Lower lobe of right lung (tissue), 2 donors: ENCODE measurements at places on chromosomes 5 and 9. TPM values are rescaled to one million over a fixed set of nuclear protein-coding genes. Genes with fewer than 3 reads are reported as not detected.

- no peaks in the 10 kb centered on the region for H3K36me3 ChIP-seq
- H3K27ac ChIP-seq = peak within 1 kb of the TSS; percentile 93
- peak; percentile 91 for DNase-seq
- peak within 1 kb of the TSS; percentile 97 for H3K4me3 ChIP-seq
Measured at GRCh38 chr9:136686794-136687711, at the start of gene AGPAT2. Gene AGPAT2 (minus strand): TSS chr9:136687457. CDS start chr9:136687357, 100 bp downstream.

GRCh38 chr5:132265336-132266030, 8.0 kb downstream of the PDLIM4 start:
- H3K4me1 ChIP-seq = peaks cover 32% of the 10 kb centered on the region
- H3K4me3 ChIP-seq = no peak overlapping the region
- DNase-seq = no peak
- no peaks in the 10 kb centered on the region for H3K36me3 ChIP-seq
- H3K27me3 ChIP-seq = no peaks in the 10 kb centered on the region

GRCh38 chr5:56327809-56328208, 94.7 kb upstream of the ANKRD55 start:
- no peak for DNase-seq
- H3K27ac ChIP-seq = no peak overlapping the region
- no peak overlapping the region for H3K4me3 ChIP-seq
- H3K27me3 ChIP-seq = no peaks in the 10 kb centered on the region

DNA sequence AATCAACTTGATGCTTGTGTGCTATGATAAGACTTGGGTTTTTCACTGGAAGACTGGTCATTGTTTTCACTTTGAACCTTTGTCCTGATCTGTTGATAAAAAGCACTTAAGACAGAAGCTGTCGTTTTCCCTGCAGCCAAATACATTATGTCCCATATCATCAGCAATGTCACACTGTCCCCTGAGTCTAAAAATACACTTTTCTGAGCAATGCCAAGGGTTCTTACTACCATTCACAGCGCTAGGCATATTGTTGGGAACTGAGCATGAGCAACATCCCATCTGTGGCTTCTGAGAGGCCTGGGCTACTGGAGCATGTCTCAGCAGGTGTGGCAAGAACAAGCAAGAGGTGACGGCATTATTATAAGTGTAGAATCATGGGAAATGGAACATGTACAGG, 81.8 kb downstream of the SEMA6A start:
- no peaks in the 10 kb centered on the region for H3K27me3 ChIP-seq
- peaks cover 5% of the 10 kb centered on the region for H3K4me1 ChIP-seq
- no peak overlapping the region for H3K4me3 ChIP-seq
- no peak overlapping the region for H3K27ac ChIP-seq
- DNase-seq = no peak

DNA sequence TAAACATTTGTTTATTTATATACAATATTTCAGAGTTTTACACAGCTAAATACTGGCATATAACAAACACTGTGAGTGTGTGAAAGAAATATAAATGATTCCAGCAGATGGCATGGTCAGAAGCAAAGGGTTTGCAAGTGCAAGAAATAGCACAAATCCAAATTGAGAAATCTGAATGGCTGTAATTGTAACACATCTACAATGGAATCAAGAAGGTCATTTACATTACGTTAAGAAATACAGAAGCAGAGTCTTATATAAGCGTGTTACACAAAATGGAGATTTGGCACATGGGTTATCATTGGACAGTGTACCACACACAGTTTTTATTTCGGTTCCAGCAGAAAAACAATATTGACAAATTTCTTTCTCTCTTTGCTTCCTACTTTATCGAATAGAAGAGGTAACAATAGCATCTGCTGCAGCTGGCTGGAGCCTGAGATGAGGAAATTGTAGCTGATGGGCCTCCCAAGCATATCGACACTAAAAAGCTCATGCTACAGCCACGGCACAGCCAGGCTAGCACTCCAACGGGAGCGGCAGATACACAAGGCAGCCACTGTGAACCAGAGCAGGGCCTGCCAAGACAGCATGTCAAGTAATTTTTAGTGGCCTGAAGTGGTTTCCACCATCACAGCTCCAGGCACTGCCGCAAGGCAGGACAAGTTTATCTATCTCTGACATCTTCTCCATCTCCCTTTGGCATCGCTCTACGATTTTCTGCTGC, 564.6 kb upstream of the DMAC1 start:
- H3K36me3 ChIP-seq = no peaks in the 10 kb centered on the region
- H3K27me3 ChIP-seq = no peaks in the 10 kb centered on the region
- no peak overlapping the region for H3K4me3 ChIP-seq
- no peak for DNase-seq
- no peak overlapping the region for H3K27ac ChIP-seq

DNA sequence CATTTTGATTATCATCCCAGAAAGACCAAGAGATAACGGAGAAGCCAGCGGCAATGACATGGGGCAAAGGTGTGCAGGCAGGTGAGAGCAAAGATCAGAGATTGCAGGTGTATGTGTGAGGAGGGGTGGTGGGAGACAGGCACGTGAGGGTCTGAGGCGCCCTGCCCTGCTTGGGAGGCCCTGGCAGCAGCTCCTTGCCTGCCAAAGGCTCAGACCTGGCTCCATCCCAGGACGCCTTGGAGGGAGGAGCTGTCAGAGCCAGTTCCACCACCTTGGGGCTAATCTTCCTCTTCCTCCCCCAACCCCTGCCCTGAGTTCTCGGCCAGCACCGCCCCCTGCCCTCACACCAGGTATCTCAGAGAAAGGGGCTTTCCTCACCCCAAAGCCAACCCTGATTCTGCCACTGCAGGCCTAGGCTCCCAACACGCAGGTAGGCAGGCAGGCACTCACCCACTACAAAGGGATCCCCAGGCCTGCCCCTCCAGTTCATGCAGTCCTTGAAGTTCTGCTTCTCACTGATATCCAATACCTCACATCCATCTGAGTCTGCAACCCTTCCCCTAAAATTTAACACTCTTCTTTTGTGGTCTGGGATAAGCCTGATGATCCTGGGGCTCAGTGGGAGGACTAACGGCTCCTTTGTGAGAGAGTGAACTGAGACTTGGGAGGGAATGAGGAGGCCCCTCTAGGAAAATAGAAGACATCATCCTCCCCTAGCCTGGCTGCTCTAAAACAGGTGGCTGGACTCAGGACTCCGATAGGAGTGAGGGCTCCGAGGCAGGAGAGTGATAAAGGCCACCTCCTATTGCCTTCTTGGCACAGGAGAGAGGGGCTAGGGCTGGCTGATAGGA, 1.8 kb downstream of the AQP3 start:
- H3K36me3 ChIP-seq = peaks cover 24% of the 10 kb centered on the region
- peak overlapping the region; percentile 69 for H3K4me3 ChIP-seq
- peaks cover 51% of the 10 kb centered on the region for H3K4me1 ChIP-seq

DNA sequence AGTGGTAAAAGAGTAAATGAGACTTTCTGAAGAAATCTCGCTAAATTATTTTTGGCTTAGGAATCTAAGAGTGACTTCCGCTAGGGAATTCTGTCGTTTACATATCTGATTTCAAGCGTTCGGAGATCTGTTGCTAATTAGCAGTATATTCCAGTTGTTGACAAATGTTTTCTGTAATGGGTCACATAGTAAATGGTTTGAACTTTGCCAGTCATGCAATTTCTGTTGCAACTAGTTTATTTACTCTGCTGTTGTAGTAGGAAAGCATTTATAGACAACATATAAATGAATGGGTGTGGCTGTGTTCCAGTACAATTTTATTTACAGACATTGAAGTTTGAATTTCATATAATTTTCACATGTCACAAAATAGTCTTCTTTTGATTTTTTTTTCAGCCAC, 57.4 kb upstream of the JAK2 start:
- no peak for DNase-seq
- no peaks in the 10 kb centered on the region for H3K36me3 ChIP-seq
- H3K4me1 ChIP-seq = peaks cover 12% of the 10 kb centered on the region
- no peak overlapping the region for H3K4me3 ChIP-seq

DNA sequence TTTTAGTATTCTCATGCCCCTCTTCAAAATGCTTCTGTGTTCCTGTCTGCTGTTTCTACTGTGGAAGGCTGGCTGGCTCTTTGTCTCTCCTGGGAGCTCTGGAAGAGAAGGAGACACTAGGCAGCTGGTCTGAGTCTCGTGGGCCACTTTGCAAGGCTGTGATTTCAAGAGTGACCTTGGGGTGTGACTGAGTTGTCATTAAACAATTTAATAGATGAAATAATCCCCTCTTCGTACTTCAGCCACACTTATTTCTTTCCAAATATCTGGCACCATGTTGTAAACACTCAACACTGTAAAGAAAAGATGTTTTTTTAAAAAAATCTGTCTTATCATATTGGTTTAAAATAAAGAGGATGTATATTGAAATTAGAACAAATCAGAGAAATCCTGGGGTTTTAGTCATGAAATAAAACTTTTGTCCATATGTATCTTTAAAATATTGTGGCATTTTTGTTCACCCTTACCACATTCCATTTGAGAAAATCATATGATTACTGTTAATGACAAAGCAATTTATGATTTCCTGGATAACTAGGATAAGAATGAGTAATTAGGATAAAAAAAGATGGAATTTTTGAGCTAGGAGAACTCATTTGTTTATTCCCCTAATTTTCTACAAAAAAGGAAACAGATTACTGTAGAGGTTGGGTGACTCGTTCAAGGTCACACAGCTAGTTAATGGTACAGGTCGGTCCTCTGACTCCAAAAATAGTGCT, 200.8 kb downstream of the MAT2B start:
- H3K36me3 ChIP-seq = no peaks in the 10 kb centered on the region
- H3K27me3 ChIP-seq = no peaks in the 10 kb centered on the region
- H3K4me3 ChIP-seq = no peak overlapping the region
- no peak overlapping the region for H3K27ac ChIP-seq
- H3K4me1 ChIP-seq = no peaks in the 10 kb centered on the region
- no peak for DNase-seq

DNA sequence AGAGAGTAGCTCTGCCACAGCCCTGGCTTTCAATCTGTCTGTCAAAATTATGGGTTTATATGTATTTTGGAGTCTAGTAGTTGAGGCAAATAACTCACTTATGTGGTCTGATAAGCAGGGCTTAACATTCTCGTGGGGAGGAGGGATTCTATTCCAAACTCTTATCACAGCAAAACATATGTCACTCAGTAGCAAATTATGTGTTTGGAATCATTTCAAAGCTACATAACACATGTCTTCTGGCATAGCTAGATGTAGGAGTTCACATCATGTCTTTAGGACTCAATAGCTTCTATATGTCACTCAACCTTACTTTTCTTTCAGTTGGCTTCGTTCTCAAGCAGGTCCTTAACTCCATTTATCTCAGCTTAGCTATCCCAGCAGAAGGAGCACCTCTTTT, 144.5 kb upstream of the SEMA6A start:
- H3K27ac ChIP-seq = no peak overlapping the region
- no peaks in the 10 kb centered on the region for H3K36me3 ChIP-seq
- no peaks in the 10 kb centered on the region for H3K4me1 ChIP-seq
- DNase-seq = no peak
- H3K27me3 ChIP-seq = no peaks in the 10 kb centered on the region

- H3K4me1 ChIP-seq = peaks cover 21% of the 10 kb centered on the region
- no peak for DNase-seq
- H3K27ac ChIP-seq = no peak overlapping the region
Measured at GRCh38 chr9:136243631-136244030, 2.0 kb downstream of the QSOX2 start.

GRCh38 chr5:102911973-102912372, 156.9 kb downstream of the PAM start:
- no peak overlapping the region for H3K27ac ChIP-seq
- H3K27me3 ChIP-seq = no peaks in the 10 kb centered on the region
- H3K36me3 ChIP-seq = no peaks in the 10 kb centered on the region

Gene CER1
- not detected for total RNA-seq

Gene LCN2
- 83.4 TPM for total RNA-seq

Gene NDUFAF2
- 20.0 TPM for total RNA-seq

Gene CBY3
- total RNA-seq = not detected
